ENCODE measurements at places on chromosomes 11 and 22.
A peak's percentile ranks its signal among the peaks of the same experiment; 100 is the strongest.

- DNase-seq = peak; percentile 39
Measured at GRCh38 chr11:95849087-95849825, 59.0 kb downstream of the CEP57 start.

- no peak for DNase-seq
Measured at GRCh38 chr22:21725956-21726649, 9.5 kb downstream of the YPEL1 start.

DNA sequence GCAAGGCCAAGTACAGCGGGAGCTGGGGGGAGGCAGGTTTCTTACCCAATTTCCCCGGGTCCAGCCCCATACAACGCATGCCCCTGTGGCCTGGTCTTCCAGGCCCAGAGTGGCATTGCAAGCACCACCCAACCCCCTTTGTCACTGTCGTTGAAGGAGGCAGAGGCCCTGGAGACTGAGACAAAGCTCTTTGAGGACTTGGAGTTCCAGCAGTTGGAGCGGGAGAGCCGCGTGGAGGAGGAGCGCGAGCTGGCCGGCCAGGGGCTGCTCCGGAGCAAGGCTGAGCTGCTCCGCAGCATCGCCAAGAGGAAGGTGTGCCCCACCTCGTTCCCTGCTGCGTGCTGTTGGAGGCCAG, 27.8 kb downstream of the PHLDB1 start:
- DNase-seq = no peak

- DNase-seq = no peak
Measured at GRCh38 chr11:111829185-111829968, 42.0 kb downstream of the ALG9 start.

DNA sequence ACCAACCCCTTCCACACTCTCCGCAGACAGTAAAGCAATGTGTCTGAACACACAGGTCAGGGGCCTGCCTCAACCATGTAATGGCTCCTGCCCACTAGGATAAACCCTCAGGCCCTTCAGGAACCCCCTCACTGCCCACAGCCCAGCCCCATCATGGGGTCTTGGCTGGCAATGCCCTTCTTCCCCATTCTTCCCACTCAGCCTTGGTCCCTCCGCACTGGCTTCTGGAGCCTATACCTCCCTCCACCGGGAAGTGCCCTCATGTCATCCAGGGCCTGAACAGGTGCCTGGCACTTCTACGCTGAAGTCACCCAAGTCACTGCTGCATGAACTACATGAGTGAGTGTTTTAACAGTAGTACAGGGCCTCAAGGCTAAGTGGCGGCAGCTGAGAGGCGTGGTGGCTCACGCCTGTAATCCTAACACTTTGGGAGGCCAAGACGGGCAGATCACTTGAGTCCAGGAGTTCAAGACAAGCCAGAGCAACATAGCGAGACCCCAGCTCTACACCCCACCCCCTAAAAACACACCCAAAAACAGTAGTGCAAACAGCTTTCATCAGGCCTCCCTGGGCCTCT, 74.8 kb upstream of the PITPNB start:
- DNase-seq = no peak

GRCh38 chr22:24337894-24338645, 67.4 kb downstream of the SPECC1L start:
- no peak for DNase-seq

Measured in Panc1 (cell line).